ENCODE measurements at places on chromosomes 16 and 17.

DNA sequence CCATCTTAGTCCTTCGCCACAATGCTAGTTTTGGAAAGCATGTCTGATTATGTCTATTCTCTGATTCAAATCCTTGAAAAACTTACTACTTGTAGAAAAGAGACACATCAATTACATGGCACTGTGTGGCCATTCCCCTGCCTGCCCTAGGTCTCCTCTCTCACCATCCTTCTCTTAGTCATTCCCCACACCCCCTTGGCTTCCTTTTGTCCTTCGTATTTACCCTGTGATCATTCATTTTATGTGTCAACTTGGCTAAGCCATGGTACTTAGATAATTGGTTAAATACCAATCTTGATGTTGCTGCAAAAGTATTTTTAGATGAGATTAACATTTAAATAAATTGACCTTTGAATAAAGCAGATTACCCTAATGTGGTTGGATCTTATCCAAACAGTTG, 122.9 kb upstream of the CDH11 start:
- no peak for DNase-seq

GRCh38 chr17:70896843-70897242, 727.5 kb downstream of the KCNJ2 start:
- DNase-seq = no peak

DNA sequence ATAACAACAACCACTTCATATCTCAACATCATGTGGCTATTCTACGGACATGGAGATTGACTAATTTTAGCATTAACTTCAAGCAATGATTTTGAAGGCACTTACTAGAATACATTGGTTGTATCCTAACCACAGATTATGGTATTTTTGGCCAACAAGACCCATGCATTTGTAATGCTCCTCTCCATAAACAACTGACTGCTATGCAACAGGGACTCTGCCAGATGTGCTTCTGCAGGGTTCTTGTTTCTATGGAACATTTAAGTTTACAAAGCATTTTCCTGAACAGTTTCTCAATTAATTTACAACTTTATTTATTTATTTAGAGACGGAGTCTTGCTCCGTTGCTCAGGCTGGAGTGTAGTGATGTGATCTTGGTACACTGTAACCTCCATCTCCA, 178.0 kb downstream of the PARN start:
- DNase-seq = no peak

DNA sequence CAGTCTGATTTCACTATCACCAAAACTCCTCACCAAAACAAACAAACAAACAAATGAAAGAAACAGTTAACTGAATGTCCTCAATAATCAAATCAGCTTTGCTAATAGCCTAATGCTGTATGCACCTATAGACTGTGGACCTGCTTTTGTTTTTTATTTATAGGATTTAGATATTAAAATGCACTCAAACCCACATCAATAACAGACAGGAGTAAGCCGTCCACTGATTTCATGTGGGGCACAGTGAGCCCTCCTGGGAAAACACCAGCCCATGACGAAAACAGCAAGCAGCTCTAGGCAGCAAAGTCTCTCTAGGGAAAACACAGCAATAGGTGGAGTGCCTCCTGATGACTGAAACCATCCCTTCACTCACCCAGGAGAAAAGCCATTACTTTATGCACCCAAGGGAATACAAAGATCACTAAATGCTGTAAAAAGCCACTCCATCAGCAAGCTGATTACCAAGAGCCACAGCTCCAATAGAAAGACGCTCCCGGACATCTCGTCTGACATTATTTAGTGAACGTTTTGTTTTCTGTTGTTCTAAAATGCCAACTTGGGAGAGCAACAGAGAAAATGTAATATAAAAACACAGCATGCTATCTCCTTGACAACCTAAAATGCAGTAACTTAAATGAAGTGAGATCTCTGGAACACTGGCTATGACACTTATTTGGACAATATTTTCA, 47.8 kb downstream of the ANKFY1 start:
- no peak for DNase-seq

- DNase-seq = peak; percentile 12
These were observed 40.7 kb downstream of the ZDHHC7 start for GRCh38 chr16:84970447-84971127.

GRCh38 chr16:68091380-68092261, 6.5 kb downstream of the NFATC3 start:
- DNase-seq = peak; percentile 68

DNA sequence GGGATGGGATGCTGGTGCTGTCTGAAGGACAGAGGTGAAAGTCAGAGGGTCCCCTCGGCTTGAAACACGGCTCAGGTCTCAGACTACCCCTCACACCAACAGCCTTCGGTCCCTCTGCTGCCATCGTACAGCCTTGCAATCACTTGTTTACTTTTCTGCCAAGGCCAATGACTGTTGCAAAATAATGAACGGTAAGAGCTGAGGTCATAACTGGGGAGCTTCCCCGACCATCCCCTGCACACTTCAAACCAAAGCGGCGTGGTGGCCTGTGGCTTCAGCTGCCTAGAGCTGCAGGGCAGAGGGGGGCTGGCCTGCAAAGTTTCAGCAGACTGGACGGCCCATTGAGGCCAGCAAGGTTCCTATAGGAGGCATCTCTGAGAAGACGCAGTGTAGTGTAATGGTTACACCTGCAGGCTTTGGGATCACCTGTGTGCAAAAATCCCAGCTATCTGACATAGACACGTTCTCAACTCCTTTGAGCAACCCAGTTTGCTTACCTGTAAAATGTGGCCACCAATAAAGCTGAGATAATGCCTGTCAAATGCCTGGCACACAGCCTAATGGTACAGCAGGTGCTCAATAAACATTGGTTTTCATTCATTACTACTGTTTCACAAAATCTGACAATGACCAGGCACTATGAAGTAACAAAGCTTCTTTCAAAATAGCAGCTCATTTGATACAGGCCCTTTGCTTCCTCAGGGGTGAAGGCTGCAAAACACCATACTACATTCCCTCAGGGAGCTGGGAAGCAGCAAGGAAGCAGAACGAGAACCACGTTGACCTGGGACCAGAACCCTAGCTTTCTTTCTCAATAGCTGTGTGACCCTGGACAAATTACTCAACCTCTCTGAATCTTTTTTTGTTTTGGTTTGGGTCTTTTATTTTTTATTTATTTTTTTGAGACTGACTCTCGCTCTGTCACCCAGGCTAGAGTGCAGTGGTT, 5.0 kb downstream of the PAM16 start:
- DNase-seq = peak; percentile 48

DNA sequence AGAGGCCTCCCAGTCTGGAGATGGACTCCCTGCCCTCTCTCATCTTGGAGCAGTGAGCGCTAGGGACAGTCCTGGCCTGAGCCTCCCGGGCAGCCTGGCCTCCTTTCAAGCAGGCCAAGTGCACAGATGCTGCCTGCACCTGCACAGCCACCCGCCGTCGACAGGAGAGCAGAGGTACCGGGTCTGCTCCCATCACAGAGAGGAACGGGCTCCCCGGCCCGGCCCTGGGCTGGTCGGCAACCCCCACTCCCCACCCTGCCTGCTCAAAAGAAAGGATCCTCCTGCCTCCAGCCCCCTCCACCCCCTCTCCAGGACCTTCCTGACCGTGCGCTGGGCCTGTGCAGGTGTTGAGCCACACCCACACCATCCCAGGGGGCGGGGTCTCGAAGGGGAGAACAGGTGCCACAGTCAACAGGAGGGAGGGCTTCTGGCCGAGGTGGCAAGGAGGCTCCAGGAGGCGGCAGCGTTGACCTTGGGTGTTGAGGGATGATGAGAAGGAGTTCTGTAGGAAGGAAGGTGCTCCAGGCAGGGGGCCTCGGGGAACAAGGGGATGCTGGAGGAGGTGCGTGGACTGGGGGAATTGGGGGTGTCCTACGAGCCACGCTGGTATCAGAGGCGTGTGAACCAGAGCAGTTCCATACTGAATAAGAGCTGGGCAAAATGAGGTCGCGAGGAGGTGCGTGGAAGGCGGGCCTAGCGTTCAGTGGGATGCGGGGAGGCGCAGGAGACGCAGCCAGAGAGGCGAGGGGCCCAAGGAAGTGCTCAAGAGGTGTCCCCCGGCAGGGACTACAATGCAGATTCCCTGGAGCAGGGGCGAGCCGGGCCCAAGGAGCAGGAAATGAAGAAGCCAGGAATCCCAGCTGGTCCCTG, 967 bp upstream of the CDH15 start:
- DNase-seq = peak; percentile 49

DNA sequence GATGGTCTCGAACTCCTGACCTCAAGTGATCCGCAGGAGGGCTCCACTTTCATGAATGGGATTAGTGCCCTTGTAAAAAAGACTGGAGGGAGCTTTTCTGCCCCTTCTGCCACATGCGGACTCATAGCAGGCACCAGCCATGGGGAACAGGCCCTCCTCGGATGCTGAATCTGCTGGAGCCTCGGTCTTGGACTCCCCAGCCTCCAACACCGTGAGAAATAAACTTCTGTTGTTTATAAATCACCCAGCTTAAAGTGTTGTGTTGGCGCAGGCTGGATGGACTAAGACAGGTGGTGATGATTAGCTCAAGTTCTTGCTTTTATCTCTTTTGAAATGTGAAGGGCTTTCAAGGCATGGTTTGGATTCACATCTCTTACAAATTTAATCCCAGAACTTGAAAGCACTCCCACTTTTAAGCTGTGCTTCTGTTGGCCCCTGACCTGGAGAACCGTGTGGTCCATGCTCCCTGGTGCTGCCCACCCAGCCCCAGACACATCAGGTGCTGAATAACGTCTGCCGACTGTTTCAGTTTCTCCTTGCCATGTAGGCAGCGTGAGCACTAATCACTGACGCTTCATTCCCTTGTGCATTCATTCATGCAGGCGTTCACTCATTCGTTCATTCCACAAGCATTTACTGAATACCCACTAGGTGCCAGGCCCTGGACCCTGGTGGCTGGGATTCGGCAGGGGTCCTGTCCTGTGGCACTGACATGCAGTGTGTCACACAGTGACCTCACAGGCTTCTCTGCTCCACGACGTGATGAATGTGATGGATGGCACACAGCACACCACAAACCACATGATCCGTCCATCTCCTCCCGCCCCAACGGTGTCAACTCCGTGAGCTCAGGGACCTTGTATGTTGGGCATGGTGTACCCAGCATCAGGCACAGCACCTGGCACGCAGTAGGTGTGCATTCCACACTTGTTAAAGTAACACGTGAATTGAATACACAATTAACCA, 8.9 kb downstream of the CIBAR2 start:
- no peak for DNase-seq

DNA sequence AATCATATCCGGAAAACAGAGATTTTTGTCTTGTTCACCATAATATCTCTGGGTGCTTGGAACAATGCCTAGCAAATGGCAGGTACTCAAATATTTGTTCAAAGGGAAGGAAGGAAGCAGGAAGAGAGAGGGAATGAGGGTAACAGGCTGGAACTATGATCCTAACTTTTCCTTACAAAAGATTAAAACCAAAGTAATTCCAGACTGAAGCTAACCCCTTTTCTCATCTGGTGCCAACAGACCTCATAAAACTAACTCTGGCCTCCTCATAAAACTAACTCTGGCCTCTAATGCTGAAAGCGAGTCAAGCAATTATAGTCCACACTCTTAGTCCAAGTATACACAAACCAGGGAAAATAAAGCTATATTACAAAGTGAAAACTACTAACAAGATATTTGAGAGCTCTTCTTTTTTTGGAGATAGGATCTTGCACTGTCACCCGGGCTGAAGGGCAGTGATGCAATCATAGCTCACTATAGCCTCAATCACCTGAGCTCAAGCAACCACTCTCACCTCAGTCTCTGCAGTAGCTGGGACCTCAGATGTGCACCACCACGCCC, 84.6 kb downstream of the KANSL1 start:
- no peak for DNase-seq

DNA sequence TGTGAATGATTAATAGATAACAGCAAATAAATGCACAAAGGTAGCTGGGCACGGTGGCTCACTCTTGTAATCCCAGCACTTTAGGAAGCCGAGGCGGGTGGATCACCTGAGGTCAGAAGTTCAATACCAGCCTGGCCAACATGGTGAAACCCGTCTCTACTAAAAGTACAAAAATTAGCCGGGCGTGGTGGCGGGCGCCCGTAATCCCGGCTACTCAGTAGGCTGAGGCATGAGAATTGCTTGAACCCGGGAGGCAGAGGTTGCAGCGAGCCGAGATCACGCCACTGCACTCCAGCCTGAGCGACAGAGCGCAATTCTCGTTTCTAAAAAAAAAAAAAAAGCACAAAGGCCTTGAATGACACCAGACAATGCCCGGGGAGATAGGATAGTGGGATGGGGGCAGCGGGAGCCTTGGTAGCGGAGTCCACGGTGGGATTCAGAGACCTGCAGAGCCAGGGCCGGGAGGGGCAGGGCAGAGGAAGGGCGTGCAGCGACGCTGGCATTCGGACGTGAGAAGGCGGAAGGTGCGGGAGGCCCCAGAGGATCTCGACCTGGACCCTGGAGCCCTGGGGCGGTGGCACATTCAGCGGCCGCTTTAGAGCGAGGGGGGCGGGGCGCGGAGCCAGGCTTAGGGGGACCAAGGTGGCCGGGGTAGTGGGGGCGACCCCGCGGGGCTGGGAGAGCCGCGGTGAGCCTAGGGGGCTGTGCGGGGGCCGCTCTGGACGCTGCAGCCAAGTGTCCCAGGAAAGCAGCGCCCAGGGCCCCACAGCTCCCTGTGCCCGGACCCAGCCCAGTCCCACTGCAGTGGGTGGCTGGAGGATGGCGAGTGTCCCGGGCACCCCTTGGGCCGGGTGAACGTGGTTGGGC, 999 bp upstream of the FLYWCH2 start:
- no peak for DNase-seq

DNA sequence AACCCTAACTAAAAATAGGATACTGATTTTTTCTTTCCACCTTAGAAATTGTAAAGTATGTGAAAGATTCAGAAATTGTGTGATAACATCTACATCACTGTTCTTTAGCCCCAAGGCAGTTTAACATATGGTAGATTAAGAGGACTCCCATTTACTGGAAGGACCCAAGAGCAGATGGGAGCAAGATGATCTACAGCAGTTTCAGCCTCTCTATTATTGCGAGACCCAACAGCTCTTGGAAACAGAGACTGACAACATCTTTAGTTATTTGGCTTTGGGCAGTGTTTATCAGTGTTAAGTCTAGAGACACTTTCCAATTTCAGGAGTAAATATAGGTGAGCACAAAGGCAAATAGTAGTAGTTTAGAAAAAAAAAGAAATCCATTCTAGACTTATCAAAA, 124.9 kb upstream of the CORO6 start:
- DNase-seq = no peak

DNA sequence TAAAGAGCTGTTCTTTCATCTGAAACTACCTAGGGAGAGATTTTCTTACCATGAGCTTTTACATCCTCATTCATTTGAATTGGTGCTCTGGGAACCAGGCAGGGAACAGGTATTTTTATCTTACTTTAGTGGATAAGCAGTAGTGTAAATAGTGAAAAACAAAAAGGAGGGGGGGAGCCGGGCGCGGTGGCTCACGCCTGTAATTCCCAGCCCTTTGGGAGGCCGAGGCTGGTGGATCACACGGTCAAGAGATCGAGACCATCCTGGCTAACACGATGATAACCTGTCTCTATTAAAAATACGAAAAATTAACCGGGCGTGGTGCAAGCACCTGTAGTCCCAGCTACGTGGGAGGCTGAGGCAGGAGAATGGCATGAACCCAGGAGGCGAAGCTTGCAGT, 41.0 kb downstream of the HOXB1 start:
- no peak for DNase-seq

- no peak for DNase-seq
These were observed 434.7 kb upstream of the RBFOX1 start for GRCh38 chr16:6897876-6898485.

Measured in NCI-H510A treated with DMSO at 0.1 percent for 48 hours (cell line).